ENCODE measurements at places on chromosomes 6 and 20.

DNA sequence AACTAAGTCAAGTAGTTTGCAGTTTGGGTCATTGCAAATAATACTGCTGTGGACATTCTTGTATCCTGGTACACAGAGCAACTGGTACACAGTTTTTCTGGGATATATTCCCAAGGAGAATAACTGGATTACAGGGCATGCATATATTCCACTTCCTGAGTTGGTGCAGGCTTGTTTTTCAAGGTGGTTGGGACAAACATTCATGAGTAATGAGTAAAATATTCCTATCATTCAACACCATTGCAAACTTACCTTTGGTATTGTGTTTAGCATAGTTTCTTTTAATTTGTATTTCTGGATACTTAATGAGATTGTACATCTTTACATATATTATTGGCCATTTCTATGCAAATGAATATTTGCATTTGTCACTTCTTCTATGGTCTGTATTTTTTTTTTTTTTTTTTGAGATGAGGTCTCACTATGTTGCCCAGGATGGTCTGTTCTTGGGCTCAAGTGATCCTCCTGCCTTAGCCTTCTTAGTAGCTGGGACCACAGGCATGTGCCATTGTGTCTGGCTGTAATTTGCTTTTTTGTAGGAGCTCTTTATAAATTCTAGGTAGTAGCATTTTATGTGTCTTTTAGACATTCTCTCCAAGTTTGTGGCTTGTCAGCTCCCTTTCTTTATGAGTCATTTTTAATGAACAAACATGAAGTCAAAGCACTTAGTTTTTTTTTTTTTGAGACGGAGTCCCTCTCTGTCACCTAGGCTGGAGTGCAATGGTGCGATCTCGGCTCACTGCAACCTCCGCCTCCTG, 158.7 kb downstream of the SOX4 start:
- DNase-seq = no peak

DNA sequence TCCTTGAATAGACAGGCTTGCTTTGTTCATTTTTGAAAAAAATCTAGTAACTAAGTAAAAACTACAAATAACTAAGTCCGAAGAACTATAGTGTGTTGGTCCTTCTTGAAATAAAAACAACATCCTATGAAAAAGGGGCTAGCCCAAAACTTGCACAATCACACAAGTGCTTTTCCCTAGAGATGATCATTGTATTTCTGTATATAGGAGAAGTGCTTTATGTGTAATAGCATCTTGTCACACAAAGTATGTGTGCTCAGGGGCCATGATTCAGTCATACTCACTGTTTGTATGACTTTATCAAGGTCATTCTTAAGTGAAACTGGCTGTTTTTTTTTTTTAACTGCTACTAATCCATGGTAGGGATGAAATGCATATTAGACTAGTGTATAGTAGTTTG, 179.8 kb downstream of the DTNBP1 start:
- DNase-seq = no peak

GRCh38 chr20:62603021-62603906, 39.0 kb upstream of the SLCO4A1 start:
- DNase-seq = peak; percentile 42

- no peak for DNase-seq
Observed at GRCh38 chr6:24631671-24632070, 14.3 kb downstream of the KIAA0319 start.

DNA sequence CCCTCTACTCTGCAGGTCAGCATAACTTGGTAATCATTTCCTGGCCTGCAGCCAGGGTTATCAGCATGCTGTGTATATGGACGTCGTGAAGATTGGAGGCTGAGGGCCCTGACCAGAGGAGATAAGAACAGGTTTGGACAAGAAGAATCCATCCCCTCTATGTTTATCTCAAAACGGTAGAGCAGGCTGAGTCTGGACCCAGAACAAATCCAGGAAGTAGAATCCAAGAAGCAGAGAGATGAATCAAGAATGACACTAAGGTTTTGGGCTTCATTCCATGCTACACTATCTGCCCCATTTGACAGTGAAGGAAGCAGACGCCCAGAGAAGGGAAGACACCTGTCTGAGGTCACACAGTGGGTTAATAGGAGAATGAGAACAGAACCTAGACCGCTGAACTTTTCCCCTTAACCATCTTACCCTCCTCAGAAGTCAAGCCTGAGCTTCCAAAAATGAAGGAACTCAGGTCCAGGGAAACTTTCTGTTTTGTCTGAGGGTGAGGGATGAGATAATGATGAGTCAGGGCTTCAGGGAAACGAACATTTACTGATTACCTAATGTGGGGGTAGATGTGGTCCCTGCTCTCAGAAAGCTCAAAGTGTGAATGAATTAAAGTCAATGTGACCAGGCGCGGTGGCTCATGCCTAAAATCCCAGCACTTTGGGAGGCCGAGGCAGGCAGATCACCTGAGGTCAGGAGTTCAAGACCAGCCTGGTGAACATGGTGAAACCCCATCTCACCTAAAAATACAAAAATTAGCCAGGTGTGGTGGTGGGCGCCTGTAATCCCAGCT, 9.4 kb upstream of the COMMD7 start:
- no peak for DNase-seq

DNA sequence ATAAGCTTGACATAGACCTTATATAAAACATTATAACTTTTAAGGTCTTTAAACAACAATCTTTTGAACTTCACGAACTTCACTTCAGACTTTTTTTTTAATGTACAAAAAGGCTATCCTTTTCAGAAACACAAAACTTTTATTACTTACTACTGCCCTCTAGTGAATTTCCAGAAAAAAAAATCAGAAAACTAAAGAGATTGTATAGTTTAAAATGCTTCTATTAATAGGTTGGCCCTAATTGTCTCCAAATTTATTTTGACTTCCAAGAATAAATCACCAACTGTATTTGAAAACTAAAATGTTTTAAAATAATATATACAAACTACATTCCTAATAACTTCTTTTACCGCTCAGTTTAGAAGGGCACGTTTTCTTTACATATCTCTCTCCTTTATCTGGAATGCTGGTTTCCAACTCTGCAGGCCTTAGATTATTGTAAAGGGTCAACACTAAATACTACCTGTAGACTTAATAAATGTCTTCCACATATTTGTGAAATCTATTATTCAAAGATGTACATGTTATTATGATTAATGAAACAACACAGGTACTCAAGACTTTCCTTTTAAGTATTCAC, 66.8 kb downstream of the LMBRD1 start:
- DNase-seq = no peak

GRCh38 chr6:169702840-169703246, 917 bp downstream of the C6orf120 start:
- no peak for DNase-seq

- DNase-seq = peak; percentile 49
Observed at GRCh38 chr20:51542571-51543421, at the start of gene NFATC2. Gene NFATC2 (minus strand): TSS chr20:51542719. CDS start chr20:51542499, 220 bp downstream.

- no peak for DNase-seq
Observed at GRCh38 chr6:39887692-39888450, 46.4 kb downstream of the MOCS1 start.

DNA sequence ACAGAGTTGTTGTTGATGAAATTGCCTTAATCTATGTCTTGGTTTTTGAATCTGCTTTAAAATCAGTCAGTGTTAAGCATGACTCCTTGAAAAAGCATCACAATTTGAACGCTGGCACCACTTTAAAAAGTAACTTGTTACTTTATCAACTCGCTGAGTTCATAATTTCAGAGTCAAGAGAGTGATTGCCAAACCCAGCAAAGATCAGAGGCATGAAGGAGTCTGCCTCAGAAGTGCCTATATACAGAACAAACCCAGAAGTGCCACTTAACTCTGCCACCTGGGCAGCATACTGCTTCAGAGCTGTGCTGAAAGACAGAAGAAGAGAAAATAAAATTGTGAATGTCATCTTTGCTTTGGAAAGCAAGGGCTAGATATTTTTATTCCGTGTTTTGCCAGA, 73.6 kb upstream of the HCRTR2 start:
- no peak for DNase-seq

DNA sequence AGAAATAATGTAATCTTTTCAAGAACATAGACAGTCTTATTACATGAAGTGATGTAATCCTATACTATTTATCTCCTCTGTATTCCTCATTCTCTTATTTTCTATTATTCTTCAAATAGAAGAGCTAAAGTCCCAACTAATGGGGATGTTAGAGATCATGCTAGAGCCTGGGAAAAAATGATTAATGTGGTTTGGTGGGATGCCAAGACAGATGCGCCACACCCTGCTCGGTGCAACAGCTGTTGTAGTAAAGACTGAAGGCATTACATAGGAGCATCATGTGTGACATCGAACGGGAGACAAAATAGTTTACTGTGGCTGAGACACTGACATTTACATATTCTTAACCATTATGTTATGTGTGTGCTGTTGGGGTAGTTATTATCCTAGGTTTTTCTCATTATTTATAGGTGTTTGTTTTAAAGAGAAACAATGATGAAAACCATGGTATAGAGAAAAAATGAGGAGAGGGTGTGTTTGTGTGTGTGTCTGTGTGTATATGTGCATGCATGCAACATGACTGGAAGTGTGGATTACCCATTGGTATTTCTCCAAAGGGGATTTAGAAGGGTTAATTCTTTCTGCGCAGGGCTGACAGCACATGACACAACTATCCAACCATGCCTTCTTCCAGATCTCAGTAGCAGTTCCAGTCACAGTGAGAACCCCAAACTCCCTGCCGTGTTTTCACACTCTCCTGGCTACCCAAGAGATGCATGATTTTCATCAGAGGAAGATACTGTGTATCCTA, 155.3 kb downstream of the EYA4 start:
- DNase-seq = no peak

- no peak for DNase-seq
Observed at GRCh38 chr20:57265336-57265996, 975 bp downstream of the BMP7 start.

DNA sequence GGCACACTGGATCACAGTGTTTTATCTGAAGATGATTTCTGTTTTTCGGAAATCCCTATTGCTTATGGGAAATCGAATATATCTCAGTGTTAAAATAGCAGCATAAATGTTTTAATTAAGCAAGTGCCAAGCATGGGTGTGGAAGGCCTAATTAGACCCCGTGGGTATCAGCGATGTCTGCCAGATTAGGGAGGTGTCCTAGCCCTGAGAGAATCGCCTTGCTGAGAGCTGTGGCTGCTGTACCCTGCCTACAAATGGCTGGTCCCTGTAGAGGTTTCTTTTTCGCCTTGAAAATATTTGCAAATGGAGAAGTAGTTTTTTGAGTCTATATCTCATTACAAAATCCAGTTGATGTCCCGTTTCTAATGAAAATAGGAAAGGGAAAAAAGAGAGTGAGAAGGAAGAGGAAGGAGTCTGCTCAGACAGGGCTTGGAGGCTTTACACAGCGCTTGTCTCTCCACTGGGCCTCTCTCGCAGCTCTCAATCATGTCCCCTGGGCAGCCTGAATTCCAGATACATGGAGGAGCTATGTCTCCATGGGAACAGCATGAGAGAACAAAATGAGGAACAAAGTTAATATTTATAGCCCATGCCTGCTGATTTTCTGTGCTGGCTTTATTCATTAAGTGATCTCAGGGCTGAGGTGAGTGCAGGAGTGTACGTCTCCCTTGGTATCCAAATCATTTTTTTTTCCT, 35.2 kb upstream of the BCLAF1 start:
- DNase-seq = no peak

- DNase-seq = no peak
Observed at GRCh38 chr6:42688281-42688680, 34.1 kb downstream of the PRPH2 start.

DNA sequence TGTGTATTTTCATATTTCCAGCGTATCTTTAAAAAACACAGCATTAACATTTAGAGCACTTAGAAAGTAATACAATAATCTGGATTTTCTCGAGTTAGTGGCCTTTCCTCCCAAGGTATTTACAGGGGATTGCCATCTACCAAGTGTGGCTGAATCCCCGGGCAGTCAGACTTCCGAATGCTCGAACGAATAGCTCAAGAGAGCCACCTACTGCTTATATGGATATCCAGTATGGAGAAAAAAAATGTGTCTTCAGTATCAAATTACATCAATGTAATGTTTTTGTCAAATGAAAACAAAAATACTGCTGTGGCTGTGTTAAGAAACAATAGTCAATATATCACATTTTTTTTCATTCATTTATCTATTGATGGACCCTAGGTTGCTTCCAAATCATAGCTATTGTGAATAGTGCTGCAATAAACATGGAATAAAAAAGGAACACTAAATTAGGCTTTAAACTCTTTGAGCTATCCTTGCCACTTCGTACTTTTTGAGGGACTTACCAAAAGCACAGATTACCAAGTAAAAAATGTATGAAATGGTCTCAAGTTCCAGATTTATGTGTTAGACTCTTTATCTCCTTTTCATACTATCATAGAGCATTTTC, 654.5 kb upstream of the PTCHD4 start:
- no peak for DNase-seq

GRCh38 chr6:130575971-130576370, 210.2 kb downstream of the TMEM200A start:
- peak; percentile 2 for DNase-seq

DNA sequence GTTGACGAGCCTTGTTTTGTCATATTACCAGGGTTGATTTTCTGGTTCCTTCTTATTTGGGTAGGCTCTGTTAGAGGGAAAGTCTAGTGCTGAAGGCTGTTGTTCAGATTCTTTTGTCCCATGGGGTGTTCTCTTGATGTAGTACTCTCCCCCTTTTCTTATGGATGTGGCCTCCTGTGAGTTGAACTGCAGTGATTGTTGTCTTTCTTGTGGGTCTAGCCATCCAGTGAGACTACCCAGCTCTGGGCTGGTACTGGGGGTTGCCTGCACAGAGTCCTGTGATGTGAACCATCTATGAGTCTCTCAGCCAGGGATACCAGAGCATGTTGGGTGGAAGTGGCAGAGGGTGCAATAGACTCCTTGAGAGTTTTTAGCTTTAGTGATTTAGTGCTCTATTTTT, 680.6 kb downstream of the RFPL4B start:
- no peak for DNase-seq

- no peak for DNase-seq
Observed at GRCh38 chr6:144365271-144365670, 80.1 kb downstream of the UTRN start.

- no peak for DNase-seq
Observed at GRCh38 chr20:52031563-52032303, 159.8 kb downstream of the ZFP64 start.

DNA sequence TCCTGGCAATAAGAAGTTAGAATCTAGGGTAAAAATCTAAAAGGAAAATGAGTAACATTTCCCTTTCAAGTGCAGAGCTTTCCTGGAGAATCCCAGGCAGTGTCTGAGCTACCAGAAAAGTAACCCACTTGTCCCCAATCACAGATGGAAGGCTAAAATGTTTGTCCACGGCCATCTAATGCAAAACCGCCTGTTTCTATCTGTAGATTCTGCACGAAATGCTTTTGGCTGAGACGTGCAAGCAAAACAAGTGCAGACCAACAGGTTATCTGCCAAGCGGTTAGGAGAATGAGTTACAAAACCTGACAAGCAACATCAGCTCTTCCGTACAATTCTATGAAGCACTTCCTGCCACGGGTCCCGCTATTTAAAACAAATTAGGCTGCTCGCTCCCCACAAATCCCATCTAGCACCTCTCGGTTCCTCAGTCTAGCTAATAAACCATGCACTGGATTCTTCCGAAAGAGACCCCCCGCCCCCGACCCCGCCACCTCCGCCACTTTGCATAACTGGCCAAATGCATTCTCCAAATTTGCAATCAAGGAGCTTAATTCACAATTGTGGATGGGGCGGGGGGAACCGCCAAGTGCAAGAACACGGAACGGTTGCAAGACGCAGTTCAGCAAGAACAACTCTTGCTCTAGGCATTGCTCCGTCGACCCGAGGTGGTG, 1.4 kb downstream of the ELOVL5 start:
- no peak for DNase-seq

Measured in stimulated activated CD8-positive, alpha-beta memory T cell treated with anti-CD3 and anti-CD28 coated beads, Interleukin-12 subunit alpha, Interleukin-12 subunit beta, amount 100 ng/mL, for 4 hours (primary cell).